ENCODE measurements at places on chromosomes 6 and 20.

DNA sequence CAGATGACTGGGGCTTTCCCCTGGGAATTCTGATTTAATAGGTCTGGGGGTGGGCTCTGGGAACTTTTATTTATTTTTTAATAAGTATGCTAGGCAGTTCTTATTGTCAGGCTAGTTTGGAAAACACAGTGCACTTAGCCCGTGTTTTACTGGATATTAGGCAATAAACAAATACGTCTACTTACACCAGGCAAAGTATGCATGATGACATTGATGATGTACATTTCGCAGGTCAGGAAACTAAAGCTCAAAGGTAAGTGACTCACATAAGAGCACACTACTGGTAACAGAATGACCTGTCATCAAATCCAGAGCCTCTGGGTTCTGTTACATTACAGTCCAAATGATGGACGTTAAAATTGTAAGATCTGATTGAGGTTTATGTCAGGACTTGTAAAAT lies 144.4 kb upstream of the EXOC2 start:
- no peak for DNase-seq

GRCh38 chr6:29653452-29654038 lies 3.3 kb upstream of the MOG start:
- DNase-seq: peak; percentile 4

DNA sequence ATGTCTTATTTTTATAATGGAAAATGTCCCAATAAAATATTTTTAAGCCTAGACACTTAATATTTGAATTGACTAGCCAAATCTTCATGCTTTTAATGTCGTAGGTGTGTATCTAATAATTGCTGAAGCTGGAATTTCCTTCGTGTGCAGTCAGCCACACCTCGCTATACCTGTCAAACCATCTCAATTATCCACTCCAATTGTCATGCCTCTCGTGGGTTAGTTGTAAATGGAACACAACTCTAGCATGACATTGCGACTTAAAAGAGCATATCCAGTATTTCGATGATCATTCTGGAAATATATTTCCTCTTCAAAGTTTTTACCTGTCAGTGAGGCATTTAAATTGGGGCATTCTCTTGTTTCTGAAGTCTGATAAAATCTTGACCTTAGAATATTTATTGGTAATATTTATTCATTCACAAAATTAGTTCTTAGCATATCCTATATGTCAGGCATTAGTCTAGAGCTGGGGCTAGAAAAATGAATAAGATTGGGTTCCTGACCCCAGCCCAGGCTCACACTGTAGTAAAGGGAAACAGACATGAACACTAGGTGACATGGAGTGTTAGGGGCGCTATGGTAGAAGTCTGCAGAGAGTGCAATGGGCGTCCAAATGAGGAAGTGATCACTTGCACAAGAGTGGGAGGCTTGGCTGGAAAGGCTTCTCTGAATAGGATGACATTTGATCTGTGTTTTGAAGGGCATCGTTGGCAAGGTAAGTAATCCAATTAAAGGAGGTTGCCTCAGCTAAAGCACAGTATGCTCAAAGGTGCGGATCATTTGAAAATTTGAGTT lies 11.0 kb upstream of the CFAP206 start:
- no peak for DNase-seq

DNA sequence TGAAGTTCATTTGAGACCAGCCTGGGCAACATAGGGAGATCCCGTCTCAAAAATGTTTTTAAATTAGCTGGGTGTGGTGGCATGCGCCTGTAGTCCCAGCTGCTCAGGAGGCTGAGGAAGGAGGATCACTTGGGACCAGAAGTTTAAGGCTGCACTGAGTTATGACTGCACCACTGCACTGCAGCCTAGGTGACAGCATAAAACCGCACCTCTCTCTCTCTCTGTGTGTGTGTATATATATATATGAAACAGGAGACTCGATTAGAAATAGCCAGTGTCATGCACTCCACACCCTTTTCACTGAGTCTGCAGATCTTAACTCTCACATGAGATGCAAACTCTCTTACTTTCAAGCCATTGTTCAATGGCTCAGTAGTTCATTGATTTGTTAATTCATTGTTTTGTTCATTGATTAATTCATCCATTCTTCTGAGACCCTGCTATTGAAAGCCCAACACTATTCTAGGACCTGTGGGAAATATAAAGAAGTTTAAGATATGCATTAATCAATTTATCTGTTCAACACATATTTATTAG lies 52.4 kb upstream of the MRPS10 start:
- DNase-seq: no peak

- DNase-seq: no peak
These were observed 6.4 kb downstream of the ZSWIM3 start for GRCh38 chr20:45863543-45864470.
